ENCODE measurements at places on chromosomes 13 and 19.

- DNase-seq, result no peak
Observed at GRCh38 chr19:33458807-33459206, 62.8 kb downstream of the PEPD start.

- no peak for DNase-seq
Observed at GRCh38 chr13:43965459-43965845, 85.7 kb downstream of the LACC1 start.

- no peak for DNase-seq
Observed at GRCh38 chr19:48290771-48291488, 21.0 kb downstream of the ZNF114 start.

GRCh38 chr19:54230031-54230430, 7.2 kb upstream of the LILRB3 start:
- no peak for DNase-seq

DNA sequence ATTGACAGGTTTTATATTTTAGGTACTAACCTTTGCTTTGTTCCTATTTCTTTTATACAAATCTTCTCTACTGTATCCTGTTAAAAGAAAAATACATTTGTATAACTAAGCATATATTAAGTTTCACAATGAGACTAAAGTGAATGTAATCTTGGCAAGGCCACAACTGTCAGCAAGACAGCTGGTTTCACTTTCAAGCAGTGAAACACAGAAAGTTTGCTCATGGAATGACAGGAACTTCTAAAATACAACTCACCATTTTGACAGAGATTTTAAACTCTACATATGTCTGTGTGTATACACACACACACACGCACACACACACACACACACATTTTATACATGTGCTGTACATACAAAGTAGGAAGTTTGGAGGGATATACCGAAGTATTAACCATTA, 53.3 kb downstream of the PARP4 start:
- DNase-seq, result no peak
